Activated CD4-positive, alpha-beta memory T cell treated with anti-CD3 and anti-CD28 coated beads, Interleukin-2, amount 10 ng/mL, durations not matched to agents 7 days and 5 days (primary cell): ENCODE measurements at places on chromosomes 6 and 20. TPM values are rescaled to one million over a fixed set of nuclear protein-coding genes. Genes with fewer than 3 reads are reported as not detected.
A peak's percentile ranks its signal among the peaks of the same experiment; 100 is the strongest.

- H3K4me3 ChIP-seq: no peak overlapping the region
- no peaks in the 10 kb centered on the region for H3K36me3 ChIP-seq
- H3K27me3 ChIP-seq: no peaks in the 10 kb centered on the region
- DNase-seq: no peak
Measured at GRCh38 chr6:23584134-23584763, 541.8 kb upstream of the NRSN1 start.

- H3K27ac ChIP-seq: no peak overlapping the region
- no peaks in the 10 kb centered on the region for H3K36me3 ChIP-seq
- no peak overlapping the region for H3K4me3 ChIP-seq
Measured at GRCh38 chr6:11769811-11770545, 8.6 kb downstream of the ADTRP start.

Gene TMEM244
- total RNA-seq: not detected

GRCh38 chr6:131745476-131745875 lies 34.7 kb upstream of the CTAGE9 start:
- H3K27me3 ChIP-seq: no peaks in the 10 kb centered on the region
- DNase-seq: no peak
- H3K4me1 ChIP-seq: no peaks in the 10 kb centered on the region
- H3K36me3 ChIP-seq: no peaks in the 10 kb centered on the region
- H3K27ac ChIP-seq: no peak overlapping the region

Gene PRPF6
- 58.4 TPM for total RNA-seq

Gene CDS2
- 67.4 TPM for total RNA-seq

Gene NTSR1
- total RNA-seq: not detected

DNA sequence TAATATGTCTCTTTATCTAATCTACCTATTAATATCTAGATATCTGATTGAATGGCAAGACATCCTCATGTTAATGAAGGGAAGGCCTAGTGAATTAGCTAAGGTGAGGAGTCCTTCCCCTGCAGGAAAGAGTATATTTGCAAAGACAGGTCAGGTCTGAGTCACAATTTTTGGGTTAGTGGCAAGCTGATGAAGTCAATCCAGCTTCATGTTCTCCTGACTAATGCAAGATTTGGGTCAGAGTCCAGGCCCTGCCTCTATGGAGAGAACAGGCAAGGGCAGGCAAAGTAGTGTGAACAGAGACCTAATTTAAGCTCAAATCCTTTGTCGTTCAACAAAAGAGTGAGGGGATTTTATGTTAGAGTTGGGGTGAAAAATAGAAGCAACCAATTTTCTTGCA lies 496.7 kb downstream of the BMP2 start:
- no peaks in the 10 kb centered on the region for H3K36me3 ChIP-seq
- DNase-seq: no peak
- no peaks in the 10 kb centered on the region for H3K27me3 ChIP-seq

- DNase-seq: no peak
- no peaks in the 10 kb centered on the region for H3K36me3 ChIP-seq
- H3K4me1 ChIP-seq: no peaks in the 10 kb centered on the region
- H3K27me3 ChIP-seq: no peaks in the 10 kb centered on the region
- H3K4me3 ChIP-seq: no peak overlapping the region
Measured at GRCh38 chr6:115270953-115271352, 789.7 kb downstream of the FRK start.

GRCh38 chr6:21263531-21264287 lies 329.8 kb upstream of the SOX4 start:
- peak overlapping the region; percentile 74 for H3K27ac ChIP-seq
- peaks cover 2% of the 10 kb centered on the region for H3K27me3 ChIP-seq
- peaks cover 37% of the 10 kb centered on the region for H3K4me1 ChIP-seq
- H3K36me3 ChIP-seq: no peaks in the 10 kb centered on the region
- DNase-seq: peak; percentile 30

- no peaks in the 10 kb centered on the region for H3K4me1 ChIP-seq
- H3K27me3 ChIP-seq: peaks cover 62% of the 10 kb centered on the region
- DNase-seq: no peak
- no peak overlapping the region for H3K27ac ChIP-seq
Measured at GRCh38 chr6:44291841-44292240, 21.3 kb downstream of the AARS2 start.

Gene OTOR
- not detected for total RNA-seq

DNA sequence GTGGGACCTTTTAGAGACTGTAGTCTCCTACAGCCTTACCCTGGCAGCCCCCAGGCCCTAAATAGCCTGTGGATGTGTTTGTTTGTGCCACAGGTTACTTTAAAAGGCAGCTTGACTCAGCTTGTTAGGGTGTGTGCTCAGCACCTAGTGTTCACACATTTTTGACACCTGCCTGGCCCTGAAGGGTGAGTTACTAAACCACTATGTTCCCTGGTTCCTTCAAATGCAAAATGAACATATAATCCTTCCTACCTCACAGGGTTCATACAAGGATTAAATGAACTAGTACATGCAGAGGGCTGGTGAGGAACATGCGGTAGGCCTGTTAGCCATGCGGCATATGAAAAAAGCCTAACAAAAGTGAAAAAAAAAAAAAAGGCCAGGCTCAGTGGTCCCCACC lies 14.9 kb upstream of the TFAP2C start:
- no peak overlapping the region for H3K27ac ChIP-seq
- no peaks in the 10 kb centered on the region for H3K36me3 ChIP-seq
- no peaks in the 10 kb centered on the region for H3K27me3 ChIP-seq
- H3K4me1 ChIP-seq: no peaks in the 10 kb centered on the region
- no peak for DNase-seq

- no peak overlapping the region for H3K27ac ChIP-seq
- H3K36me3 ChIP-seq: no peaks in the 10 kb centered on the region
- no peak for DNase-seq
- no peak overlapping the region for H3K4me3 ChIP-seq
Measured at GRCh38 chr6:107989166-107990094, 31.4 kb upstream of the SEC63 start.

DNA sequence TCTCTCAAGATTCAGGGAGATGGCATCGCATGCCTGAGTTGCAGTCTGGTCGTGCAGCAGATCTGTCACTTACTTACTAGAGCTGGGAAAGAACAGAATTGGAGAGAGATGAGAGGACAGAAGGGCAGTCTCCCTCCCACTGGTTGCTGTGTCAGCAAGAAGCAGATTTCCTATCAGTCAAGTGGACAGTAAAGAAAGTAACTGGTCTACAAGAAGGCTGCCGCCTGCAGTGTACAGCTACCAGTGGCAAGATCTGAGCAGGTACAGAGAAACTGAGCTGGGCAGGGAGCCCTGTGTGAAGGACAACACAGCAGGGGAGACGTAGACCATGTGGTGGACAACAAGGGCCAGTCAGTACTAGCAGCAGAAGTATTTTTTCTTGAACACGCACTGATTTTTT lies 49.5 kb upstream of the PCSK2 start:
- no peaks in the 10 kb centered on the region for H3K4me1 ChIP-seq
- no peak for DNase-seq
- H3K36me3 ChIP-seq: no peaks in the 10 kb centered on the region
- no peak overlapping the region for H3K27ac ChIP-seq

Gene TRERF1
- 17.4 TPM for total RNA-seq

- no peak for DNase-seq
- peaks cover 10% of the 10 kb centered on the region for H3K36me3 ChIP-seq
- no peak overlapping the region for H3K4me3 ChIP-seq
Measured at GRCh38 chr6:127332383-127332961, 10.9 kb downstream of the ECHDC1 start.

GRCh38 chr6:44022296-44022661 lies 105.0 kb downstream of the MRPL14 start:
- DNase-seq: no peak
- H3K4me1 ChIP-seq: no peaks in the 10 kb centered on the region
- peaks cover 8% of the 10 kb centered on the region for H3K27me3 ChIP-seq
- H3K27ac ChIP-seq: no peak overlapping the region
- H3K36me3 ChIP-seq: no peaks in the 10 kb centered on the region

Gene HLA-DOA
- 4.1 TPM for total RNA-seq

GRCh38 chr20:13841206-13841605 lies 56.4 kb downstream of the NDUFAF5 start:
- H3K27me3 ChIP-seq: no peaks in the 10 kb centered on the region
- no peak overlapping the region for H3K27ac ChIP-seq
- no peak for DNase-seq
- H3K36me3 ChIP-seq: no peaks in the 10 kb centered on the region

Gene ABCF1
- 64.3 TPM for total RNA-seq

GRCh38 chr6:332671-333070 lies 40.4 kb downstream of the DUSP22 start:
- H3K4me1 ChIP-seq: peaks cover 25% of the 10 kb centered on the region
- no peak for DNase-seq
- no peaks in the 10 kb centered on the region for H3K27me3 ChIP-seq
- peaks cover 4% of the 10 kb centered on the region for H3K36me3 ChIP-seq
- no peak overlapping the region for H3K4me3 ChIP-seq
- no peak overlapping the region for H3K27ac ChIP-seq

GRCh38 chr6:153215242-153215641 lies 84.2 kb upstream of the RGS17 start:
- no peaks in the 10 kb centered on the region for H3K27me3 ChIP-seq
- H3K4me1 ChIP-seq: peaks cover 3% of the 10 kb centered on the region
- H3K4me3 ChIP-seq: no peak overlapping the region
- H3K27ac ChIP-seq: no peak overlapping the region
- H3K36me3 ChIP-seq: no peaks in the 10 kb centered on the region
- DNase-seq: no peak

Gene SIGLEC1
- total RNA-seq: not detected

DNA sequence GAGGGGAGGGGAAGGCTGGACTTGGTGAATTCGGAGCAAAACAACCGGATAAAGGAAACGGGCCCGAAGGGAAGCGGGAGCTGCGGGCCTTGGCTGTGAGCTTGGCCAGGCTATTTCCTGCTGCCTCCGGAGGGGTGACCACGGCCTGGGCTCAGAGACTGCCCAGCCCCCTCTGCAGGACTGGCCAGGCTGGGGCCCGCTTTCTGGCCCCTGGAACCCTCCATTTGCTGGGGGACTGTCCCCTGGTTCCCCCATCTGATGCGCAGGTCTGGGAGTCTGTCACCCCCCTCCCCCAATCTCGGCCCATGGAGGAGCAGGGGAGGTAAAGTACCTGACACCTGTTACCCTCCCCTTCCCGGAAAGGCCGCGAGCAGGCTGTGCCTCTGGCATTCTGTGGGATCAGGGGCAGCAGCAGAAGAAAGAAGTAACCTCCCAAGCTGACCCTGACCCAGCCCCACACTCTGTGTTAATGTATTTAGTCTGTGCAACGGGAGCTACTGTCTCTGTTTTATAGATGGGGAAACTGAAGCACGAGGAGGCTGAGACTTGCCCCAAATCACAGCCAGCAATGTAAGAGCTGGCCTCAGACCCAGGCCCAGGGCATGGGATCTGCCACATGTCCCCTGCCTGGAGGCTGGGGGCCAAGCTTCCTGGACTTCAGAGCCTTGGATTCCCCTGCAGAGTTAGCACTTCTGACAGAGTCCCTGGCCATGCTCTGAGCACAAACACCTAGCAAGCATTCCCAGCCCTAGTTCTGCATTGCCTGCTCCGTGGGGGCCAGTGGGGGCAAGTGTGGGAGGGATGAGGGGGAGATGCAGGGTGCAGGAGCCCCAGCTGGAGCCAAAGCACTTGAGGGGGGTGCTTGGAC lies 3.5 kb downstream of the C20orf204 start:
- H3K4me3 ChIP-seq: peak overlapping the region; percentile 68
- DNase-seq: no peak
- peaks cover 10% of the 10 kb centered on the region for H3K27me3 ChIP-seq
- H3K4me1 ChIP-seq: peaks cover 65% of the 10 kb centered on the region
- H3K36me3 ChIP-seq: peaks cover 2% of the 10 kb centered on the region

DNA sequence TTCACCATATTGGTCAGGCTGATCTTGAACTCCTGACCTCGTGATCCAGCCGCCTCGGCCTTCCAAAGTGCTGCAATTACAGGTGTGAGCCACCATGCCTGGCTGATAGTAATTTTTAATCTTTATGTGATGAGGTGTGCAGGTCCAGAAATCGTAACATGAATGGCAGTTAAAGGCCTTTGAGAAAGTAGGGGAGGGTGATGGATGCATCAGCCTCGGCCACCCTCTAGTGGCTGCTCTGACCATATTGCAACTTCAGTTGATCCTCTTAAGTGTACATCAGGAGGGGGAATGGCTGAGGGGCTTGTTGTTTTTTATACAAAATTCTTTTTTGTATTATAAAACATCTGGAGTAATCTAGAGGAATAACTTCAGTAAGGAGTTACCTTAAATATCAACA lies 193.0 kb downstream of the ZFAND3 start:
- H3K4me1 ChIP-seq: peaks cover 1% of the 10 kb centered on the region
- no peaks in the 10 kb centered on the region for H3K27me3 ChIP-seq
- H3K27ac ChIP-seq: no peak overlapping the region
- no peak for DNase-seq

Gene GRIK2
- total RNA-seq: not detected

Gene CNR1
- total RNA-seq: not detected

GRCh38 chr6:136983687-136984086 lies 61.1 kb downstream of the IL20RA start:
- H3K27ac ChIP-seq: no peak overlapping the region
- peaks cover 44% of the 10 kb centered on the region for H3K27me3 ChIP-seq
- no peaks in the 10 kb centered on the region for H3K36me3 ChIP-seq
- no peak for DNase-seq
- no peaks in the 10 kb centered on the region for H3K4me1 ChIP-seq

DNA sequence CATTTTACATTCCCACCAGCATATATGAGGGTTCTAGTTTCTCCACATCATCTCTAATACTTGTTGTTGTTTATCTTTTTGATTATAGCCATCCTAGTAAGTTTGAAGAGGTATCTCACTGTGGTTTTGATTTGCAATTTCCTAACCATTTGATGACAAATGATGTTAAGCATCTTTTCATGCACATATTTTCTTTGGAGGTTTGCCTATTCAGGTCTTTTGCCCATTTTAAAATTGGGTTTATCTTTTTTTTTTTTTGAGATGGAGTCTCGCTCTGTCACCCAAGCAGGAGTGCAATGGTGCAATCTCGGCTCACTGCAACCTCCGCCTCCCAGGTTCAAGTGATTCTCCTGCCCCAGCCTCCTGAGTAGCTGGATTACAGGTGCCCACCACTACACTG lies 4.0 kb downstream of the RBCK1 start:
- DNase-seq: no peak
- H3K4me1 ChIP-seq: peaks cover 60% of the 10 kb centered on the region
- peaks cover 70% of the 10 kb centered on the region for H3K36me3 ChIP-seq

DNA sequence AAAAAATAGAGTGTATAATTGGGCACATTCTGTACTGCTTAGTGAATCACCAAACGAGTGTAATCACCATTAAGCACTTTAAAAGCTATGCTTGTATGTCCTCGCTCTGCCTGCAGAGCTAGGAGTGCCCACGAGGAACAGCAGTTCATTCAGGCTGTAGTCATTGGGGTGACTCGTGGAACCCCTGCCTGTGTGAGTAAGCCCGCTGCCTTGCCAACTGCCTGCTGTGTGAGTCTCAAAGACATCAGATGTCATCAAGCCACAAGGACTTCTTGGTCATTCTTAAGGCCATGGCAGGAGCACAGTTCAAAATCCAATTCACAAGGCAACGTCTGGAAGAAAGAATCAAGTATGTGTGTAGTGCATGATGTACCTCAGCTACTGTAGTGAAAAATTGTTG lies 60.4 kb downstream of the FOXO3 start:
- DNase-seq: no peak
- no peak overlapping the region for H3K27ac ChIP-seq
- peaks cover 26% of the 10 kb centered on the region for H3K4me1 ChIP-seq
- H3K36me3 ChIP-seq: peaks cover 6% of the 10 kb centered on the region

- H3K4me3 ChIP-seq: no peak overlapping the region
- H3K27ac ChIP-seq: no peak overlapping the region
- no peaks in the 10 kb centered on the region for H3K4me1 ChIP-seq
- no peak for DNase-seq
- no peaks in the 10 kb centered on the region for H3K27me3 ChIP-seq
- H3K36me3 ChIP-seq: no peaks in the 10 kb centered on the region
Measured at GRCh38 chr6:104207635-104208034, 652.1 kb downstream of the HACE1 start.

Gene SEL1L2
- total RNA-seq: not detected
